Naive thymus-derived CD4-positive, alpha-beta T cell (primary cell): ENCODE measurements at places on chromosomes 4 and X. TPM values are rescaled to one million over a fixed set of nuclear protein-coding genes. Genes with fewer than 3 reads are reported as not detected.

The MXRA5 gene
- total RNA-seq = not detected

The PPP1R2C gene
- total RNA-seq = not detected

The PHF8 gene
- total RNA-seq = 48.5 and 53.6 TPM in 2 replicates

The SPANXN3 gene
- not detected in 2 replicates for total RNA-seq

The FAAH2 gene
- 12.6 TPM for total RNA-seq

The SMAD1 gene
- 1.3 and 1.5 TPM in 2 replicates for total RNA-seq

The GLRA2 gene
- total RNA-seq = not detected in 2 replicates

The USP11 gene
- total RNA-seq = 21.3 and 25.7 TPM in 2 replicates

- DNase-seq = no peak
Observed at GRCh38 chrX:68571610-68572311, 72.9 kb downstream of the YIPF6 start.

DNA sequence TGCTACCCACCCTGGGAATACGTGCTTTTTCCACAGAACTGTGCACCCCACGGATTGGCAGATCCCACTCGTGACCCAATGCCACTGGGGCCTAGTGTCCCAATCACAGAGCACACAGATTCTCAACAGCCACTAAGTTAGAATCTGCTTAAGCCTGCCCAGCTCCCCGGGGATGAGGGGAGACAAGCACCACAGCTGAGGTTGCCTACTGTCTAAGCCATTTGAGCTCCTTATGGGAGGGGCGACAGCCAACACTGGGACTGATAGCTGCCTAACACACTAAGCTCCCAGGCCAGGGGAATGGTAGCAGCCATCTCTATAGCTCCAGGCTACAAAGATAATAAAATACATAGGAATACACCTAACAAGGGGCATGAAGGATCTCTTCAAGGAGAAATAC, 93.5 kb upstream of the GUCY1A1 start:
- no peak for DNase-seq

DNA sequence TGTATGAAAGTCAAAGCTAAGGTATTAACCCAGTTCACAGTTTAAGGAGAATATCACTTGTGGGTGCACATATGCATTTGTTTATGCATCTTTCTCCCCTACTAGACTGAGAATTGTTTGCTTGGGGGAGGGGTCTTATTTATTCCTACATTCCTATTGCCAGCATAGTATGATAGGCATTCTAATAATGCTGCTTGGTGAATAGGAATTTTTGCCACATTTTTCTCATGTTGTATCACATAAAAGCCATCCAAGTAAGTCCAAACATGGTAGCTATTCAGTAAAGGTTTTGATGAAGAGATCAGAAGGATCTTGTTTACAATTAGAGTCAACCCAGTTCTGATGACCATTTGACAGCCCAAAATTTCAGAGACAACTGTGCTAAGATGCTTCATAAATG, 48.6 kb downstream of the ASB9 start:
- no peak for DNase-seq

- DNase-seq = no peak
Observed at GRCh38 chrX:136679531-136679930, 31.6 kb downstream of the CD40LG start.

DNA sequence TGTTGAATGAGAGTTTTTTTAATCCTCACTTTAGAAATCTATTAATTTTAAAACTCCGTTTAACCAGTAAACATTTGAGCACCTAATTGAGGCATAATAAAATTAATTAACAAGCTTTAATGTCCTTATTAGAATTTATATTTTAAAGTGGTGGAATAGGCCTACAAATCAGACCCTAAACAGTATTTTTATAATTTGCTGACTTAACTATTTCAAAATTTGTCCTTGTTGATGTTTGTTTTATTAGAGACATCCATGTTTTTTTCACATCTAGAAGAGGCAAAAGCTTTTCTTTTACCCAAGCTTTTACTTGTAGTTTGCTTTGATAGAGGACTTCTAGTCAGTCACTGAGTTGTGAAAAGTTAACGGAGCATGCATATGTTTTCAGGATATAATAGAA, 3.8 kb downstream of the SAP30 start:
- no peak for DNase-seq

DNA sequence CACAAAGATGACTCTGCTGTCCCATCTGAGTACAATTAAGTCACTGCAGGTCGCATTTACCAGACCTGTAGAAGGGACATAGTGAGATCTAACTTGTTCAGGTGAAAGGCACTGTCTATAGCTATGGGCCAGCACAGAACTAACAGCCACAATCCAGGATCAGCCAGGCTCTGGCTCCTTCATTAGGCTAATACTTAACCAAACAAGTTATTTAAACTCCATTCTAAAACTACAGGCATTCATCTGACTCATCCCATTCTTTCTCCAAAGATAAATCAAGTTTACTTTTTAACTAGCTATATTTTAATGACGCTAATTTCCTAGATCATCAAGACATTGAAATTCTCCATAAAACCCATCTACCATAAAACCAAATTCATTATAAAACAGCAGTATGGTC, 62.5 kb downstream of the STX18 start:
- no peak for DNase-seq

GRCh38 chr4:159002950-159003349, 99.9 kb upstream of the RAPGEF2 start:
- no peak for DNase-seq

DNA sequence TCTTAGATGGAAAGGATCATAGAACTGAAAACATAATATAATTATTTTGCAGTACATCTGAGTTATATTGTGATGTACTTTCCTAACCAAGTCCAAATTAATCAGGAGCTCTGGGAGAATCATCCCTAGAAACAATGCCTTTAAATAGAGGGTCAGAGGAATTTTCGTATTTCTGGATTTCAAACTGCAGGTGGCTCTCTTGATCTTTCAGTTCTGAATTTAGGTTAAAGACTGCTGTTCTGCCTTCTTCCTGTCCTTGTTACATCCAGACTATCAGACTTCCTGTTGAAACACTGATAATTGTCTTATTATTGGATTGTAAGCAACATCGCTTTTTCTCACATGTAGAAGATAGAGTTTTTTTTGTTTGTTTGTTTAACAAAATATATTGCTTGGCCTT, 142.7 kb downstream of the RPA4 start:
- DNase-seq = no peak

DNA sequence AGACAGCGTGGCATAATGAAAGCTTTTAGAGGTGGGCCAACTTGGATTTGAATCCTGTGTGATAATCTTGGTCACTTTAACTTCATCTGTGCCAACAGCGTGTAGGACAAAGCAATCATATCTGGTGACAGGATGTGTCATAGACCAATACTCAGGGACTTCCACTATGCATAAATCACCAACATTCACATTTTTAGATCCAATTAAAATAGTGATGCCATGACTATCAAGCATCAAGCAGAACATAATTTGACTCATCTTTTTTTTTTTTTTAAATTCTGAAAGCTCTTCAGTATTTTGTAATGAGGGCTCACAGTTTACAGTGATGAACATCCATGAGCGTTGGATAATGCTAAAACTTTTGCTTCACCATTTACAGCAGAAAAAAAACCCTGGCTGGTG, 27.3 kb upstream of the RAPGEF2 start:
- DNase-seq = no peak

DNA sequence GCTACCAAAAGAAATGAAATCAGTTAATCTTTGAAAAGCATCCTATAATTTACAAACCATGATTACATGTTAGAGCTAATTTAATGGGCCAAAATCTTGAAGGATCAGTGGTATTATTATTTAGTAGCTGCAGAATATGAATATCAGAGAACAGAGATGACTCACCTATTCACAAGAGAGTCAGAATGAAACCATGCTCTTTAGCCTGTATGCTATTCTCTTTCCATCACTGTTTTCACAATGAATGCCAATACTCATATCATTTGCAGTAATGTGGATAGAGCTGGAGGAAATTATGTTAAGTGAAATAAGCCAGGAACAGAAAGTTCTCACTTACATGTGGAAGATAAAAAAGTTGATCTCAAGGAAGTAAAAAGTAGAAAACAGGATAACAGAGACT, 414.1 kb downstream of the CENPC start:
- no peak for DNase-seq
